ENCODE measurements at places on chromosomes 3 and 15. TPM values are rescaled to one million over a fixed set of nuclear protein-coding genes. Genes with fewer than 3 reads are reported as not detected.

DNA sequence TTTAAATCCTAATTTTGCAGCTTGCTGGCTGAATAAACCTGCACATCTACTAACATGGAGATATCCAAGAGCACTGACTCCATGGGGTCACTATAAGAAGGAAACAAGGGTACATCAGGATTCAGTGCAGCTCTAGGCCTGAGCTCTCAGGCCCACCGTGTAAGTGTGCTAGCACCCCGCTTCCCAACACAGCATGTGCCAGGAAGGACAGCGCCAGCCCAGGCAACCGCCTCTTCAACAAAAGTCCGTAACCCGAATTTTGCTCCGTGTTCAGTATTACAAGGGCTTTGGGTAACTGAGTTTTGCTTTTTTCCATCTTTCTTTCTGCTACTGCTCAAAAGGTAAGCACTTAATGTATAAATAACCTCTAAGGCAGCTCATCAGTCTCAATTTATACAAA lies 89.8 kb downstream of the LRIG1 start:
- DNase-seq, result no peak

GRCh38 chr3:142459096-142459495 lies 11.3 kb upstream of the XRN1 start:
- DNase-seq, result no peak

- no peak for DNase-seq
Observed at GRCh38 chr3:194161131-194162045, 25.4 kb downstream of the HES1 start.

GRCh38 chr3:156792114-156792513 lies 34.0 kb upstream of the LEKR1 start:
- no peak for DNase-seq

GRCh38 chr15:33780011-33780768 lies 188.1 kb upstream of the CHRM5 start:
- no peak for DNase-seq

CCDC80 gene
- 223 TPM for total RNA-seq
